NCI-H2081 treated with DMSO at 0.1 percent for 48 hours (cell line): ENCODE measurements at places on chromosomes 1 and 21.

- DNase-seq, result no peak
Observed at GRCh38 chr1:10819198-10819901, 22.9 kb upstream of the CASZ1 start.

- DNase-seq, result no peak
Observed at GRCh38 chr21:31339721-31340120, 4.3 kb downstream of the TIAM1 start.

DNA sequence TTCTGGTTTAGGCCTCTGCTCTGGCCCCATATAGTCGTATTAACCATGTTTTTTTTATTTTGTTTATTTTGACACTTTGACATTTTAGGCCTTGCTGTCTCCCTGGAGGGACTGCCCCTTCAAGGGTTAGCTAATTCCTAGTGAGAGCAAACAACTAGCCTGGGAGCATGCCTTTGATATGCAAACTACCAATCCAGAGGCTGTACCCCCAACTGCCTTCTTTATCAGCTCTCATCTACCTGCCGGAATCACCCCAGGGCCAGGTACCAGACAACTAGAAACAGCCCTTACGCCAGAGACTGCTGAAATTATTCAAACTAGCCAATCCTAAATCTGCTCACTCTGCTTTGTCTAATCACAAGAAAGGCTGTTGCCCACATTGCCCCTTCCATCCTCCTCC lies 13.0 kb upstream of the ST6GALNAC5 start:
- no peak for DNase-seq

GRCh38 chr1:224223819-224224714 lies 41.0 kb downstream of the DEGS1 start:
- no peak for DNase-seq

GRCh38 chr1:220770245-220770913 lies 16.3 kb upstream of the MTARC1 start:
- no peak for DNase-seq

GRCh38 chr1:173393659-173394000 lies 83.5 kb upstream of the PRDX6 start:
- DNase-seq, result no peak

DNA sequence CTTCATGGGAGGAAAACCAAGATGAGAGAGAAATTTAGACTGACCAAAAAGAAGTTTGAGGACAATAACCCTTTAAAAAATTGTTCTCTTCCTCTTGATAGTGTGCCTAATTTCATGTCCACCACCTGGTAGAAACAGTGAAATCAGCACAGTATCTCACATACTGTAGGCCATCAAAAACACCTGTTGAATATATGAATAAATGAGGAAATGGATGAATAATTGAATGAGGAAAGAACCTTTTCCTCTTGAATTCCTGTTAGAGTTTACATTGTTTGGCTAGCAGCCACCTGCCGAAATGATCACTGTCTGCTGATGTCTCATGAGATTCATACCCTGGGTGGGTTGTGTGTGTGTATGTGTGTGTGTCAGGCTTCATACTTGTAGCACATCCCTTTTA lies 198.7 kb upstream of the PBX1 start:
- DNase-seq, result no peak

DNA sequence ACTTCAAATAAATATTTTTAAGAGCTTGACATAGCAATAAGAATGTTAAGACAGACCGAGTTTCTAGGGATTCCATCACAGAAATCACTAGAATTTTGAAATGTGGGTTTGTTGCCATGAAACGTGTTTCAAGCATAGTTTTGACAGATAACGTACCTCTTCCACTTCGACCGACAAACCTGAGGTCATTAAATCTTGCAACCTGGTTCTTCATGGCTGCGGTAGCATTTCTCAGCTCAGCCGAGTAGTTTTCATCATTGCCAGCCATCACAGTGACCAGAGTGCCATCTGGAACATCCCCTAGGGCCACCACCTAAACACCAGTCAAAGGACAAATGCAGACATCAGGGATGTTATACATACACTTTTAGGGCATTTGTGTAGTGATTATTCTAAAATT lies 168.7 kb downstream of the RUNX1 start:
- DNase-seq, result no peak

GRCh38 chr1:29514361-29515169 lies 278.2 kb downstream of the PTPRU start:
- DNase-seq, result no peak

GRCh38 chr1:47435506-47436303 lies 2.1 kb upstream of the FOXD2 start:
- DNase-seq, result no peak

DNA sequence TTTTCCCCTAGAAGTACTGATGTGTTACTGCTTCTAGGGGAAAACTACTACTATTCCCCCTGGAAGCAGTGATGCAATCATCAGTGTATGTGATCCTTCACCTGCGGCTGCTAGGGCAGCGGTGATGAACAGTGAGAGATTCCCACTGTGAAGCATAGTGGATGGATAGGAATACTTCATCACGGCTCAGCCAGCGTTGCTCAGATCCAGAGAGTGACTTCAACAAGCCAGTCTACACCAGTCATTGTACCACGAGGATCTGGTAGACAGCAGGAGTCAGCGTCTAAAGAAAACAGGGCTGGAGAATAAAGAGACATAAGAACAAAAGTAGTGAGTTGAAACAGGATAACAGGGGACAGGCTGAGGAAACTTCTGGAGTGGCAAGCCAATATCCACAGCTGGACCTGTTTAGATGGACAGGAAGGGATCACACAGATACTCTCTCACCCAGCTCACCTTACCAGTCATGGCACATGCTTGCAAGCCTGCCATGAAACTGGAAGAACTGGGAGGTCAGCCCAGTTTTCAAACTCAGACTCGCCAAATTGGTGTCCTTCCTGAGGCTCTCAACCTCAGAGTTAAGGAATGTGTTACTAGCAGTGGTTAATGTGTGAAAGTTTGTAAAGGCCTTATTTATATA lies 42.4 kb upstream of the LRRC52 start:
- no peak for DNase-seq

- DNase-seq, result no peak
Observed at GRCh38 chr1:17045150-17045549, 8.7 kb downstream of the SDHB start.

DNA sequence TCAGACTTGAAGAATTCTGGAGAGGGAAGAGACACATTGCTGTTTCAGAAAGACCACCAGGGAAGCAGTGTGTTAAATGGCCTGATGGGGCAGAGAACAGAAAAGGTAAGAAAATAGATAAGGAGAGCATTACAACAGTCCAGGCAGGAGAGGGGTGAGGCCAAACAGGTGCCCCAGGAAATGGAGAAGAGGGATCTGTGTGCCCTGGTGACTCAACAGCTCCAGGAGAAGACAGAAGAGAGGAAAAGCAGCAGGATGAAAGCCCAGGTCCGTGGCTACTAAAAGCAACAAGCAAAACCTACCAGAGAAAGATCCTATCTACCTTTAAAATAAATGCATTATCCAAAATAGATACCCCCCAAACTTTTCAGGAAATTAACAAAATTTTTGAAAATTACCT lies 9.2 kb downstream of the TP53BP2 start:
- no peak for DNase-seq

DNA sequence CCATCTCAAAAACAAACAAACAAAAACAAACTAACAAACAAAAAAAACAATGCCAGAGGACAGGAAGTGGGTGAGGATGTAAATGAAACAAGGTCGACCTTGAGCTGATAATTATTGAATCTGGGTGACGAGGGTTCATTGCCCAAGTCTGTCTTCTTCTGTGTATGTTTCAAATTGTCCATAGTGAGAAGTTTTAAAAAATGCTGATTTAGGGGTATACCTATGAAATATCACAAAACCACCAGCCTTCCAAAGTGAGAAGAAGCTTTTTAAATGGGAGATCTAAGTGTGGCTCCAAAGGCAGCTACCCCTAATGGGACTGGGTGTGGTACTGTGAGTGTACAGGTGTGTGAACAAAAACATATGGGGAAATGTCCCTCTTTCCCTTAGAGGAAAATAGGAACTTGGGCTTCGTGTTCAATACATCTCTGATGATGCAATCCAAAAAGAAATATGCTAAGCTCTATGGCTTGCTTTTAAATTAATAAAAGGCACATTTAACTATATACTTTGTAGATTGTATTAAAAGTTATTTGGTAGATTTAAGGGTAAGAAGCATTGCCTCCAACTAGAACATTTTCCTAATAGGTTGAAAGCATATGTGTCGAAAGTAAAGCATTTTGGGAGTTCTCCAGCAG lies 33.1 kb upstream of the VPS26C start:
- no peak for DNase-seq

- DNase-seq, result no peak
Observed at GRCh38 chr1:93033029-93033428, 46.1 kb upstream of the MTF2 start.

DNA sequence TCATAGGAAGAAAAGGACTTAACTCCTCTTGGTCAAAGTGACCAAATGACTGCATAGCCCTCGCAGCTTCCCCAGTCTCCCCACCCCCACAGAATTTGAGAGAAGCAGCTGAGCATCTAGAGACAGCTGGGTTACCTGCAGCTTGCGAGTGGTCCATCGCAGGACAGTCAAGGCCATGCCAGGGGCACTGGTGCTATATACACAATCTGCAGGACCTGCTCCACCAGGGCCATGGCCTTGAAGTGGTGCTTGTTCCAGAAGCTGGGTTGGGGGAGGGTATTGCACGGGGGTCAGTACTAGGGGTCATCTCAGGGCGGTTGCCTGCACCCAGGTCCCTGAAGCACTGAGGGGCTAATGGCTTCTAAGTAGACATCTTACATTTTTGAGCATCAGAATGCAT lies 10.4 kb downstream of the MRTO4 start:
- no peak for DNase-seq

DNA sequence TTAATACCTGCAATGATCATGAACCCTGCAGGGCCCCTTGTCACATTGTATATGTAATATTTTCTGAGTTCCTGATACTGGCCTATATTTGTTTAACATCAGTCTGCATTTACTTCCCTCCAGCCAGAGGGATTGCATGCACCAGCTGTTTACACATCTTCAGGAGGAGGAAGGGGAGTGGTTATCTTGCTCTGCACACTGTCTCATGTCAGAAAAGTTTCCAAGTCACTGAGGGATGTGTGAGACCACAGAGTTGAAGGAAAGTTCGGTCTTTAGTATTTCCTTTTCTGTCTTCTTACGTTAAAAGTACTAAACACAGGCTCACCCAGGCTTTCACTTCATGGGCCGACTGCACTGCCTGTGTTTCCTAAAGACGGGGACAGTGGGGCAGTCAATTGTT lies 574.1 kb downstream of the LMO4 start:
- no peak for DNase-seq

GRCh38 chr1:162391790-162392563 lies 10.4 kb downstream of the C1orf226 start:
- DNase-seq, result no peak

- no peak for DNase-seq
Observed at GRCh38 chr1:46065405-46065804, 67.0 kb downstream of the PIK3R3 start.

DNA sequence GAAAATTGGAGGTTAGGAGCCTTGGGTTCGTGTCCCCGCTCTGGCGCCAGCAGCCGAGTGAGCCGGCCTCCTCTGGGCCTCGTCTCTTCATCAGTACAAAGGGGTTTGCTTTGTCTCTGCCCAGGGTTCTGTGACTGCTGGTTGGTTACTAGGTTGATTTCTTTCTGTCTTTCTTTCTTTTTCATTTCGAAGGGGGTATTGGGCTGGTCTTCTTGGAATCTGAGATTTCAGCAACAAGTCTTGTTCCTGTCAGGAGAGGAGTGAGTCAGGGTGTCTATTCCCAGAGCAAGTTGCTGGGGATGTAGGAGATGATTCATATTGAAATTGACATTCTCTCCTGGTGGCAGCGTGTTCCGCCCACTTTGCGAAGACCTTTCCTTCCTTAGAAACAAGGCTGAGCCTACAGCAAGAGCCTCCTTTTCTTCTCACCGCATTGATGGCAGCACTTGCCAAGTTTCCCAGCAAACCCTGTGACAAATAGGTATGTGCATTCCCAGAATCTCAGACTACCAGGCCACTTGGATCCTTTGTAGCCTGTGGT lies 79.2 kb downstream of the MAN1C1 start:
- no peak for DNase-seq

GRCh38 chr1:172630868-172631267 lies 28.0 kb upstream of the FASLG start:
- DNase-seq, result no peak

DNA sequence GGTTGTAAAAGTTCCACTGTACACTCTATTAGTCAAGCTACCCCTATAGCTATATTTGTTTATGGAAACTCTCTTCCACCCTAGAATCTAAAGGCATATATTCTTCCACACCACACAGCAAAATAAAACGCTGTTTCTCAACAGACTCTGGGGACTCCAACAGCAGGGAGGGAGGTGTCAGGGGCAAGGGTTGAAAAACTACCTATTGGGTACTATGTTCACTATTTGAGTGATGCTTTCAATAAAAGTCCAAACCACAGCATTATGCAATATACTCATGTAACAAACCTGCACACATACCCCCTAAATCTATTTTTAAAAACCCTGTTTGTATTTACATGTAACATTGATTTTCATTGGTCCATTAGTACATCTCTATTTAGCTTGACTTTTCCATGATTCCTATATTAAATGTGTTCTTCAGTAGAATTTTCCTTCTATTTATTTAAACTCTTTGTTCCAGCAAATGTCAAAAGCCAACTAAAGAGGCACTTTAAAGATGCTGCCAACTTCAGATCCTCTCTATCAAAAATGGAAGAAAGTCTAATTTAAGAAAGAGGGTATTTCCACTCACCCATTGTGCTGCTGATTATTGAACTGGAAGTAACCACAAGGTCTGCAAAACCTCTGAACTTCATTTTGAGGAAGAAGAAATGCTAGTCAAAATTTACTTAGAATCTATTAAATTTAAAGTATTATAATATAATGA lies 26.2 kb downstream of the RGS7 start:
- DNase-seq, result no peak

- no peak for DNase-seq
Observed at GRCh38 chr1:85334962-85335361, 58.5 kb upstream of the BCL10 start.

DNA sequence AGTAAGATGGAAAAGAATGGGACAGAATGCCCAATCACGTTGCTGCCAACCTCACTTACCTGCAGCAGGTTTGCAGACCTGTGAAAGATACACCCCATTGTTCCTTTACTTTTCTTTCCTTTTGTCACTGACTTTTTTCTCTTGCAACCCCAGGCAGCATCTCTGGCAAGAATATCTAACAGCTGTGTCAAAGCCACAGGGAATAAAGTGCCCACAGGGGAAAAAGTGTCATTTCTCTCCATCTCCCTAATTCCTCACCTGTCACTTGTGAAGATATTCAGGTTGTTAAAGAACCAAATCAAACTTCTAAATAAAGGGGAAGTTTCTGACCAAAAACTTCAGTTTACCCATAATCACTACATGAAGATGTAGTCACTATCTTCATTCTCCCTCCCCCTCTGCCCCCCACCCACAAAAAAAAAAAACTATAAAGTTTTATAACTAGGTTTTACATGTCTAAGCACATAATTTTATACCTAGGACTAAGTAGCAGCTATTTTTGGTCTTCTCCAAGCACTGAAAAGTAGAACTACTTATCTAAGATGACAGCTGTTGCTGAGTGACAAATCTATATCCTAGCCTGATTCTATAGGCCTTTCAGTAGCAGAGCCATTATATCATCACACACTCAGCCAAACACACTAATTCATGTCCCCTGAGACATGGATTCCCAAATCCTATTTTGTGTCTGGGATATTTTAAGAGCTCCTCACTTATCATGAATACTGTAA lies 54.9 kb downstream of the TBX15 start:
- DNase-seq, result no peak

GRCh38 chr1:152495066-152495675 lies 15.4 kb upstream of the LCE5A start:
- DNase-seq, result no peak
